Right forelimb (tissue), 1 donor: ENCODE measurements at places on chromosomes 6 and 20.

DNA sequence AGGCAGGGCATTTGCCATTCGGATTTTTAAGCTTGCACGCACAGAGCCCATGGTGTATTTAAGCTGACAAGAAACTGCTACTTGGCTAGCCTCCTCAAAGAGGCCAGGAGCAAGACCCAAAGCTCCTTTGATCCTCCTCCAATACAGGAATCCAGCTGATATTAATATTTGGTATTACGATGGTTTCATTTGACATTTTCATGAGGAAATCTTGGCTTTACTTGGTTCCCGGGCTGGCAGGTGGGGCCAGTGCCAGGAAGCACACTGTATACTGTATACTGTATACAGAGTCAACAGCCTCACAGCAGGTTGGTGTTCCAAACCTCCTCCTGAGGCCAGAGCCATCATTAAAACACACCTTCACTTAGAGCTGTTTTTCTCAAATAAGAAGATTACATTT is 138.2 kb upstream of the ARMC2 start:
- peak; percentile 37 for DNase-seq

DNA sequence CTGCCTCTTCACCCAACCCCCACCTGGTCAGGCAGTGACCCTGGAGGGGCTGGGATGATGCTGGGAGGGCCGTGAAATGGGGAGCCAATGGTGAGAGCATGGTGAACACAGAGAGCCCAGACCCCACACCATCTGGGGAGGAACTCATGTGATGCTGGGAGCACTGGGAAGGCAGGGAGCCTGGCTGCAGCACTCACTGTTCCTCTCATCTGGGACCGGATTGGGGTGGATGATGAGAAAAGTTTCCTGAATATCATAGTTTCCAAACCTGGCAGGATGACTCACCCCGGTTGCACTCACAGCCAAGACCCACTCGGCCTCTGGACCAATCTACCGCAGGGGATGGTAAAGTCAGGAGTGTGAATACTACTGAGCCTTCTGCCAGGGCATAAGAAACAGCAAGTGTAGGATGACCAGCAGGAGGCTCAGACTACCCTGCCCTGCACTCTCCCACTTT is 21.8 kb downstream of the ULBP1 start:
- DNase-seq, result no peak

DNA sequence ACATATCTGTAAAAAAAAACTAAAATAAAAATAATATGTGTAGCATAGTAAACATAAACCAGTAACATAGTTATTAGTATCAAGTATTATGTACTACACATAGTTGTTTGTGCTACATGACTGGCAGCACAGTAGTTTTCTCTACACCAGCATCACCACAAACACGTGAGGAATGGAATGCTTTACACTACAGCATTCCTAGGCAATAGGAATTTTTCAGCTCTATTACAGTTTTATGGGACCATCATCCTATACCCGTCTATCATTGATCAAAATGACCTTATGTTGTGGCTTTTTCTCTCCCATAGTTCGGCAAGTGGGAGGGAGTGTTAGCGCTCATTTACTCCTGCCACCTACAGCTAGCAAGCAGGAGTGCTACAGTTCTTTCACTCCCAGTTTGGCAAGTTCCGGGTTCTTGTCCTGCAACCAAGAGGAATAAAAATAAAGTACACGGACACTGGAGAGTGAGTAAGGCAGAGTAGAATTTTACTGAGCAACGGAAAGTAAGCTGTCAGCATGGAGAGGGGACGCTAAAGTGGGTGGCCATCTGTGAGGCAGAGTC is 196.8 kb upstream of the HSF2 start:
- no peak for DNase-seq

DNA sequence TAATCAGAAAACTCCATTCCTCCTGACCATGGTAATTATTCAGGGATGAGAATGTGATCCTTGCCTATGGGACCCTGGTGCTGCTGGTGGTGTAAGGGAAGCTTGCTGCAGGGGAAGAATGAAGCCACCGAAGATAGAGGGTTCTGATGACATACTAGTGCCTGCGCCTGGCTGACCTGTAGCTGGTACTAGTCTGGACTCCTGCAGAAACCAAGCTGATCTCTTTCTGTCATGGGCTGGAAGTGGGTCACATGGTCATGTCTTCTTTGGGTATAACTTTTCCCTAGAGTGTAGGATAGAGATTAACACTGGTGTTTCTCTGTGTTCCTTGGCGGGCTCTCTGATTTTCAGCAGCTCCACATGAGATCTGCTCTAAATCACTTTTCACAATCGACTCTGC is 8.6 kb upstream of the SLC4A11 start:
- no peak for DNase-seq

- DNase-seq, result no peak
Observed at GRCh38 chr20:24656391-24656790, 187.0 kb downstream of the SYNDIG1 start.

GRCh38 chr6:148794797-148795196 is 48.0 kb downstream of the UST start:
- DNase-seq, result no peak
